ENCODE measurements at places on chromosomes 3 and 15.

DNA sequence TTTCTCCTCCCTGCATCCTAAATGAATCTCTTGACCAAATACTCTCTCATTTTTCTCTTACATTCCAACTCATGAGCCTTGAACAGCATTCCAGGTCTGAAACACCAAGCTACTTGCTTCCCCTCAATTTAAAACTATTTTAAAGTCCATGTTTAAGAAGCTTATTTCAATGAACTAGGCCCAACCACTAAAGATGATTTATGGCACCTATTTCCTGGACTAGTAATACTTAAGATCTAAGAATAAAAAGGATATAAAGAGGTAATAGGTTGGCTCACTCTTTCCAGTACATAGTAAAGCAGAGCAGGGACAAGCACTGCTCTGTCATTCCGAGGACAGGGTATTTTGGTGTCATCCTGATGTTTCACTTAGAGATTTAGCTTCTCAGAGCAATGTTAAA lies 219.3 kb upstream of the TMCO5A start:
- no peak for DNase-seq

DNA sequence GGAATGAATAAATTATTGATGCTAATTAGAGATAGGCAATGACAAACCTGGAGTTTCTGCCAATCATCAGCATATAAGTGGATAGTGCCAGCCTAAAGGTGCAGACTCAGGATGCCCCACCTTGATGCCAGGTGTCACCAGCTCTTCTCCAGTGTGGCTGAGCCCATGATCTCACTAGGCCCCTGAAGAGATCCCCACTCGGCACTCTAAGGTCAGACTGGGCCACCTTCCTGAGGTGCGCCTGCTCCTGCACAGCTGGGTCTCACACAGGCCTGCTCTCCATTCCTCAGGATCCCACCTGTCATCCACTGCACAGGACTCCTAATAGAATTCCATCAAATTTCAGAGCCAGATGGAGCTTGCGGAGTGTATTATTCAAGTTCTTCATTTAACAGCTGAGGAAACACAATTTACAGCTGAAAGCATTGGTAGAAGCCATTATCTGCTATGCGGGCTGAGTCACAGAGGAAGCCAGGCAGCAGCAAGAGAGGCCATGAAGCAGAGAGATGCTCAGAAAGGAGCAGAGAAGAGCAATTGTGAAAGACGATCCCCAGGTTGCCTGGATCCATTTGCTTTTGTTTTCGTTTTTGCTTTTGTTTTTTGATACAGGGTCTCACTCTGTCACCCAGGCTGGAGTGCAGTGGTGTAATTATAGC lies 25.1 kb upstream of the FSTL1 start:
- DNase-seq, result no peak

DNA sequence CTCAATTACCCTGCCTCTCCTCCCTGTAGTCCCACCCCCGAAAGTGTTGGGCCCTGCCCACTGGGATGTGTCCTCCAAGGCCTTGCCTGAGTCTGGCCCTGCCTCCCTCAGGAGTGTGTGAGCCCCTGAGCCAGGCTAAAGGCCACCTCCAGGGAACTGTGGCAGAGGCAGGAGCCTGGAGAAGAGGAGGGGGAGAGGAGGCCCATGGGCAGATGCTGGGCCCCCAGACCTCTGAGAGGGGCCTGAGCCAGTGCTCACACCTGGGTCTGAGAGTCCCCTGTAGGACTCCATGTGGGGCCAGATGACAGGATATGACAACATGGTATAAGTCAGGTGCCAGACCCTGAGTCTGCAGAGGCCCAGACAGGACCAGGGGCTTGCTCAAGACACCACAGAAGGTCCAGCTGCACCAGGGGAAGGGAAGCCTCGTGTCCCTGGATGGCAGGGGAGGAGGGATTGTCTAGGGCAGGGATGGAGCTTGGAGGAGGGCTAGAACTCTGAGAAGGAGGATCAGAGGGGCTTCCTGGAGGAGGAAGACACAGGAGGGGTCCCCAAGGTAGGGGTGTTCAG lies 217.9 kb downstream of the TBC1D2B start:
- DNase-seq, result no peak

- no peak for DNase-seq
Observed at GRCh38 chr15:67549736-67550135, 7.2 kb downstream of the MAP2K5 start.

DNA sequence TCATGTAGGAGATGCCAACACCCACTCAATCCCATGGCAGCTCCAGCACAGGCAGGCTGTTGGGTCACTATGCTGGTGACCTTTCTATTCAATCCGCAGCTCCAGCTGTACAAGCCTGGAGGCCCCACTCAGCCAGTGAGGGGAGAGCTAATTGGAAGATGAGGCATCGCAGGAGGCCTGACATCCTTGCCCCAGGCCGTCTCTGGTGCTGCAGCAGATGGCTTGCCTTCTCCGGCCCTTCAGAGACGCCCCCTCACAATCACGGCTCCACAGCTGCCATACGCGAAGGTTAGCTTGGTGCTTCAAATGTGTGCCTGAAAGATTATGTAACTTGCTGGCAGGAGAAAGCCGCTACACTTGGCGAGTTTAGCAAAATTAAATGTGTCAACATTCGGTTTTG lies 104.2 kb upstream of the CLSTN2 start:
- no peak for DNase-seq

GRCh38 chr3:135237371-135238143 lies 442.5 kb downstream of the EPHB1 start:
- no peak for DNase-seq

- no peak for DNase-seq
Observed at GRCh38 chr3:148698190-148698810, 597 bp downstream of the AGTR1 start.

DNA sequence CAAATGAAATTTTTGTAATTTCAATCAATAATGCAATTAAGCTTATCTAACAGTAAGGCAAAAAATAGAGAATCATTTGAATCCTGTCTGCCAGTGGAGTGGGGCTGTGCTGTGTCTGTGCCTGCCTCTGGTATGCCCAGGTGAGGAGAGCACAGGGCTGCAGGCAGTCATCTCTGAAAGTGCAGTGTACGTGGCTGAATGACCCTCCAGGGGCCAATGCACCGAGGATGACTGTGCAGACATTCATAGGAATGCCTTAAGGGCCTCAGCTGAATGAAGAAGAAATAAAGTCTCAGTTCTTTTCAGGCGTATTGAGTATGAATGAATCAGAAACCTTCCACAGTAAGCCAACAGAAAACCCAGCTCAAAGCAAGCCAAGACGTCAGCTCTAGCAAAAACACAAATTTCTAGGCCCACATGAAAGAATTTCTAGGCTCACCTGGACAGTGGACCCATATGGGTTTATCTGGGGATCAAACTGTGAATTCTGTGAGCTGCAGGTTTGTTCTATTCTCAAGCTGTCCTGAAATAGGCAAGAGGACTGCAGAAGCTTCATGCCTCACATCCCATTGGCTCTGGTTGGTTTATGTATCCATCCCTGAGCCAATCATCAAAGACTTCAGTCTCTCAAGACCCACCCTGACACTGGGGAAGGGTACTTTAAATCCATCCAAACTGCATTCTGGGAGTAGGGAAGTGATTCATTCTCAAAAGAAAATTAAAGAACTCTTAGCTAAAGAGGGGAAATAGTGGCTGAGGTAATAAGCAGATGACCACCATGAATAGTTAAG lies 123.4 kb downstream of the SSR3 start:
- DNase-seq, result no peak

Data from activated gamma-delta T cell treated with anti-CD3 and anti-CD28 coated beads, Interleukin-2, amount 50 U/mL, for 16 hours (primary cell).